ENCODE measurements at places on chromosomes 11 and 22.

DNA sequence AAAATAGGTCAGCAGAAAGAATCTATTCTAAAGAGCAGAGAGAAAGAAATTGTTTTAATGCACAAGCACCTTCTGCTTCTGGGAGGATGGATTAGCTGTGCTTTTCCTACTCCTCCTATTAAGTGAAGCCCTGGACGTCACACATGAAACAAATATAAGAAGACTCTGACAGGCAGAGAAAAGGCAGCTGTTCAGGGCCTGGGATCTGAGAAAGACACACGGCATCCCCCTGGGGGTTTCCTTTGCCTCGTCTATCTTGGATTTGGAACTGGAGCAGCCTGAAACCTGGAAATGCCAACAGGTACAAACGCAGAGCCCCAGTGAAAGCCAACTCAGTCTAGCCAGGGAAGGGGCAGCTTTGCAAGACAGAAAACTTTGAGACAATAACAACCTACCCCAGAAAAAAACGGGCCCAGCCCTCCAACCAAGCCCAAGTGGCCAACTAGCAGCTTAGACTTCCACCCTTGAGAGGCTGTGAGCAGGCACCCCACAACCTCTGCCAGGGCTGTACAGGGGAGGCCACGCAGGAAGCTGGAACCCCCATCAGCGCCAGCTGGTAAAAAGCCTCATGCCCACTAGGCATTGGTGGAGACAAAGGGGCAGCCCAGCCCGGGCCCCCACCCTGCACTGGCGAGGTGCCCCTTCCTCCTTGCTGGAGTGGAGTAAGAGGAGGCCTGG is 7.3 kb downstream of the CERK start:
- DNase-seq: no peak

- no peak for DNase-seq
Observed at GRCh38 chr11:62540804-62541701, 5.6 kb downstream of the AHNAK start.

- DNase-seq: no peak
Observed at GRCh38 chr22:17951315-17951714, 73.0 kb downstream of the MICAL3 start.

DNA sequence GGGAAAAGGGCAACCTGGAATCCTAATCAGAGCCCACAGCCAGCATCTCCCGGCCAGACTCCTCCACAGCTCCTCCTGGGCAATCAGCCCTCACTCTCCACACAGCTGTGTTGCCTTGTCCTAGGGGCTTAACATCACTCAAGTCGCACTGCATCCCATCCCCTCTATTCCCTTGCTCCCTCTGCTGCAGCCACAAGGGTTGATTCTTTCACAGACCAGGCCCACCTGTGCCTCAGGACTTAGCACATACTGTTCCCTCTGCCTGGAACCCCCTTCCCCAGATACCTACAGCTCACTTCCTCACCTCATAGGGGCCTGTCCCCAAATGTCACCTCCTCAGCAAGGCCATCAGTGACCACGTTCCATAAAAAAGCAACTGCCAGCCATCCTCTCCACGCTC is 18.4 kb downstream of the SPATA19 start:
- DNase-seq: no peak

DNA sequence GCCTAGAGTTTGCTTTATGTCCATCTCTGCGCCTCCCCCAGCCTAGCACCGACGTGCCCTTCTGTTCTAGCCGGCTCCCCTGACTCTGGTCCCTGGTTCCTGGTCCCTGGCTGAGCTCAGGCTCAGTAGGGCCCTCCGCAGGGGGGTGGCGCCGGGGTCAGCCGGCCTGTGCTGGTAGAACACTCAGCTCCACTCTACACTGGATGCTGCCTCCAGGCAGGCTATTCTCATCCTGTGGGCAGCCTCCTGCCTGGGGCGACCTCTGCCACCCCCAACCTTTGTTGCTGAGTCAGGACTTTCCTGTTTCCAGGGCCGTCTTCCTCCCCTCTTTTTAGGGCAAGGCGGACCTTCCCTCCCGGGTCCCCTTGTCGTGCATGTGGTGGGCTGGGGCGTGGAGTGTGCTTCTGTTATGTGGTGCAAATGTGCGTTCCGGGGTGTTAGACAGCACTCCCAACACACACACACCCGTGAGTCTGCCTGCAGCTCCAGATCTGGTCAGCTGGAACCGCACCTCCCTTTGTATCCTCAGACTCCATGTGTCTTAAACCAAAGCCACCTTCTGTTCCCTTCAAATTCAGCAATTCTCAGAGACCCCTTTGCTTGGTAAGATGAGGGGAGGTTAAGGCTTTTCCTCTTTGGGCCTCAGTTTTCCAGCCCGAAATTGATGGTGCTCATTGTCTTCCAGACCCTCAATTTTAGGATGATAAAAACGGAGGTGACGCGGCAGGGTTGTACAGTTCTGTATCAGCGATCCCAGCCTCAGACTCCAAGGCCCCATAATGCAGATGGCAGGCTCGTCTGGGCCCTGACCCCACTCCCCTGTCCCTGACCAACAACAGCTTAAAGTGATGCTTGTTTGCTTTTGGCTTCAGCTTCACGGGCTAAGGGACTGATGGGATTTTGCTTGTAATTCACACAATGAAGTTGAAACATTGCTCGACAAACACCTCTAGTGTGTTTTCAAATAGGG is 1327.9 kb downstream of the BRD1 start:
- DNase-seq: no peak
